ENCODE measurements at places on chromosomes 3 and 15.

DNA sequence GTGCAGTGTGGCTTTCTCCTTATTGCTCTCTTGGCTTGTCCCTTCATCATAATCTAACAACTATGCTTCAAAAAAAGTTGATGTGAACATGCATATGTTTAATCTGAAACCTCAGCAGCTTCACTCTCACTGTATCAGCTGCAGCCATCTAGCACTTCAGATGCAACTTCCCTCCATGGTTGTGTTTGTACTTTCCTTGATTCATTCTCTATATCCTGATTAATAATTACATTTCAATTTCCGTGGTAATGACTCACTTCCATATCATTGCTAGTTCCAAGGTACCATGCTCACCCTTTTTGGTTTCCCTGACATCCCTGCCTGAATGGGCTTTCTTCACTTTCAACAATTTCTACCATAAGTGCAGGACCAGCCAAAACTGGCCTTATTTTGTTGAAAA, 51.2 kb downstream of the MDFIC2 start:
- DNase-seq: no peak

- no peak for DNase-seq
Measured at GRCh38 chr3:61078048-61078752, 173.1 kb downstream of the FHIT start.

GRCh38 chr3:76582098-76582497, 457.8 kb upstream of the ROBO2 start:
- no peak for DNase-seq

GRCh38 chr3:167882057-167882667, 146.6 kb downstream of the SERPINI1 start:
- DNase-seq: no peak

DNA sequence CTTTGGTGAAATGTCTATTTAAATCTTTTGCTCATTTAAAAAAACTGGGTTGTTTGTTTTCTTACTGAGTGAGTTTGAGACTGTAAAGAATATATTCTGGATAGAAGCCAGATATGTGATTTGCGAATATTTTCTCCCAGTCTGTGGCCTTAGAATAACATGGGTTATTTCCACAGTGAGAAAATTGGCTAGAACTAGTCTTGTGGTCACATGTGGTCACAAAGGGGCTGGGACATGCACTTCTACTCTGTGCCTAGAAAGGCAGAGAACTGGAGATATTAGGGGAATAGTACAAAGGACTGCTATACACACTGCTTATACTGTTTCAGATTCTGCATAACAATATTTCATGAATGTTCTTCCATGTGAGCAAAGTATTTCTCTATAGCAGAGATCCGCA, 79.9 kb upstream of the RGMA start:
- DNase-seq: no peak

DNA sequence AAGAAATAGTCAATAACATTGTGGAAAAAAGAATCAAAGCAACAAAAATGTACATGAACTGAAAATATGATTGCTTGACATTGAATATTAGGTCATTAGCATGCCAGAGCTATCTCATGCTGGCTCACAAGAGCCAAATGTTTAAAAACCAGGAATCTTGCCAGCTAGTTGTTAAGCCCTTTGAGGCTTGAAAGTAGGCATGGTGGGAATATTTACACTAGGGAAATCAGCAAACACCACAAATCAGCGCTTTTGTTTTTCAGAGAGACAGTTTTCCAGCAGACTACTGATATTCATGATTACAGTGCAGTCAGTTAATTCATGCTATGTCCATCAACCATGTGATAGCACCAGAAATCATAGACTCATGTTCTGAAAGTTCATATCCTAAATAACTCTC, 144.8 kb downstream of the ARPP21 start:
- no peak for DNase-seq

DNA sequence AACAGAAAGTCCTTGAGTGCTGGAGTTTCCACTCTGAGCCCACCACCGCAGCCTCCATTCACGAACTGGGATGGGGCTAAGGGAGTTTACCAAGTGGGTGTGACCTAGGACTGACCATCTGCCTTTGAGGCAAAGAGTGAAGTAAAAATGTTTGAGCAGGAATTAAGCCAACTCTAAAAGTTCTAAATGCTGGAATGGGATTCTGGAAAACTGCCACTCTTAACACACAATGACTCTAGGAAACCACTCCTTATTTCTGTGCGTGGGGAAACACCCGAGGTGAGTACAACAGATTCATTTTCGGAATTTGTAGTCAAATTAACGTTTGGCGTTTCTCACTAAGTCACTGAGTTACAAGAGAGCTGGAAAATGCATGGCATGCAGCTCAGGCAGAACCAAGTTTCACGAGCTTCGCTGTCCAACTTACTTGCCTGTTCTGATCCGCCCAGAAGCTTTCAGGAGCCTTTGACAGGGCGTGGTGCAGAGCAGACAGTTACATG, 31.6 kb downstream of the ISL2 start:
- no peak for DNase-seq

- no peak for DNase-seq
Measured at GRCh38 chr15:84929795-84930603, 45.5 kb downstream of the SLC28A1 start.

- DNase-seq: no peak
Measured at GRCh38 chr15:60469893-60470641, 8.9 kb downstream of the ICE2 start.

- no peak for DNase-seq
Measured at GRCh38 chr3:111414531-111414930, 127.5 kb upstream of the CD96 start.

DNA sequence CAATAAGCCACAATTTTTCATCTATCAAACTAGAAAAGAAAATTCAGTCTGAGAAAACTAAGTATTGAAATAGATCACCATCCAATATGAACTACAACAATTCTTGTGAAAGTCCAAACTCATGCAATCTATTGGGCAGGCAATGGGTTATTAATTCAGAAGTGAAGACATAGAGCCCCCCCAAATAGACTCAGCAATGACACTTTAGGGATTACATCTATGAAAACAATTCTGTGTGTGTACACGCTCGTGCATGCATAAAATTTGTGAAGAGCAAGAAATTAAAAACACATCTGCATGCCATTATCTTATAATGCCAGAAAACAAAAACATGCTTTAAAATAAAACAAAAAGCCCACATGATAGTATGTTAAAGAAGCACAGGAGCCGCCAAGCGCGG, 151.3 kb downstream of the NR1I2 start:
- no peak for DNase-seq

DNA sequence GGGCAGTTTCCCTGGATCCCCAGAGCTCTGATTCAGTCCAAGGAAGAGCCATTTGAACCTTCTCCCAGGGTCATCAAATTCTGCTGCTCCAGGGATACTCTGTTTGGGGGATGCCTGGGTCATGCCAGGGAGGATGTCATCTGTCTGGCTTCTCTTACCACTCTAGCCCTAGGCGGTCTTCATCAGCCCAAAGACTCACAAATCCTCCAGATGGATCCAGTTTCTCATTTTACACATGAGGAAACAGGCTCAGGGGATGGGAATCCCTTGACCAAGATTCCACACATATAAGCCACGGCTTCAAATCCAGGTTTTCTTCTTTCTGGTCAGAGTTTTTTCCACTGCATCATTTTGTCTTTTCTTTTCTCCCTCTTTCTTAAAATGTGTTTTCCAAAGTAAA, 36.7 kb downstream of the SLC28A1 start:
- DNase-seq: no peak

- no peak for DNase-seq
Measured at GRCh38 chr3:172096881-172097420, 57.6 kb downstream of the FNDC3B start.

DNA sequence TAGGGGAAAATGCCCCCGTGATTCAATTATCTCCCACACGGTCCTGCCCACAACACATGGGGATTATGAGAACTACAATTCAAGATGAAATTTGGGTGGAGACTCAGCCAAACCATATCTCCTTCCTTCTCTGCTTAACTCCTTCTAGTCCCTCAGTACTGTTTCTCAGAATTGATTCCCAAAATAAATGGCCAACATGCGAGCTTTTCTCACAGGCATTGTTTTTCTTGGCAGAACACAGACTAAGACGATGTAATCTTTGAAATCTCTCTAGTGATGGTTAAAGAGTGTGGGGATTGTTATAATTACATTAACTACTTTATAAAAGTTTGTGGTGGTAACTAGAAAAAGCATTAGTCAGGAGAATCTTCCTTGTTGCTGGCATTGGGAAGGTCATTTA, 366.5 kb downstream of the LPP start:
- DNase-seq: no peak

GRCh38 chr15:50905055-50905454, 3.4 kb upstream of the AP4E1 start:
- DNase-seq: no peak

DNA sequence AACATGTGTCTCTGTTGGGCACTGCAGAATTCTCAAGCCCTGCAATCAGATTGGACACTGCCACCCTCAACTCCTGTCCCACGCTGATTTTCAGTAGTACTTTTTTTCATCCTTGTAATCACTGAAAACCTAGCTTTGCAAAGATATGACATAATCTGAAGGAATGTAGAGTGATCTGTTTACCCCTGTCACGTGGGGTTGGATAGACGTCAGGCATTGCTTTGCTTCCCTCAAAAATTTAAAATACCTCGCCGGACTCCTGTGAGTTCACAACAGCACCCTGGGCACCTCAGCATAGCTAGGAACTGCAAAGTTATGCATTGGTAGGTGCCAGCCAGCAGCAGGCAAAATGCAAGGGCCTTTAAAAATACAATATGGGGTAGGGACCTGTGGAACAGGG, 71.1 kb upstream of the OXTR start:
- no peak for DNase-seq

DNA sequence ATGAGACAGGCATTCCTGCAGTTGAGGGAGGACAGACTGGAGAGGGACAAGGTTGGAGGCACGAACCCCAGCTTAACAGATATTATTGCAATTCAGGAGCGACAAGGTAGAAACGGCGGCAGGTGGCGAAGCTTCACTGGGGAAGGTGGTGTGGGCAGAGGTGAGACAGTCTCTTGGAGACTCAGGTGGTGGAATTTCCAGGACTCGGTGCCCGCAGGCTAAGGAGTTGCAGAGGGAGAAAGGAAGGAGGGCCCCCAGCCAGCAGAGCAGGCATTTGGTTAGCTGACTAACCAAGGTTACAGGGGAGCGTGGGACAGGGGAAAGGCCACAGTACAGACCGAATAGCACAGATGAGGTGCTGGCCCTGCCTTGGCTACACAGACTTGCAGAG, 3.0 kb downstream of the FAM174B start:
- no peak for DNase-seq

- no peak for DNase-seq
Measured at GRCh38 chr3:156383441-156384025, 171.4 kb downstream of the SSR3 start.

GRCh38 chr15:68774120-68774519, 46.6 kb downstream of the ANP32A start:
- no peak for DNase-seq

- no peak for DNase-seq
Measured at GRCh38 chr15:79608066-79608864, 176.1 kb downstream of the MINAR1 start.

GRCh38 chr3:187744169-187745151, 808 bp downstream of the BCL6 start:
- DNase-seq: no peak

DNA sequence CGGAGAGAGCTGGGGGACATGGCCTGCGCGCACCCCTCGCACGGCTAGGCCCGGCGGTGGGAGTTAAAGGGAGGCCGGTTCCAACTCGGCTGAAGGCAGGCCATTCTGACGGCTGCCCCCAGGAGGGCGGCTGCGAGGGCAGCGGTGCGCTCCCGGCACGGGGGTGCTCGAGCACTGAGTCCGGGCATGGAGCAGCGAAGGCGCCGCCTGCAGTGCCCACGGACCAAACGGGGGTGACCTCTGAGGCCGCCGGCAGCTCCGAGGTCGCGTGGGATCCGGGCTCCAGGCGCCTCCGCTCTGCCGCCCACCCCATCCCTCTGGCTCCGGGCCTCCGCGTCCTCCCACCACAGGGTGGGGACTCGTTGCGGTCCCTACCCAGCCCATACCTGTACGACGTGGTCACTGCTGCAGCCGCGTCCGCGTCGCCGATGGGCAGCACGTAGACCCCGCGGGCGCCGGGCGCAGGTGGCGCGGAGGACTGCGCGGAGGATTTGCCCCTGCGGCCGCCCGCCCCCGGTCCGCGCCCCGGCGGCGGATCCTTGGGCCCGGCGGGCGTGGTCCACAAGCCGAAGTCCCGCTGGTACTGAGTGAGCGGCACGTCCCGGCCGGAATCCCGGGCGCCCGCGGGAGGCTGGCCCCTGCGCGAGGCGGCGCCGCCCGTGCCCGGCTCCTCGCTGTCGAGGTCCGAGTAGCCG, 469 bp downstream of the MAP6D1 start:
- DNase-seq: no peak

DNA sequence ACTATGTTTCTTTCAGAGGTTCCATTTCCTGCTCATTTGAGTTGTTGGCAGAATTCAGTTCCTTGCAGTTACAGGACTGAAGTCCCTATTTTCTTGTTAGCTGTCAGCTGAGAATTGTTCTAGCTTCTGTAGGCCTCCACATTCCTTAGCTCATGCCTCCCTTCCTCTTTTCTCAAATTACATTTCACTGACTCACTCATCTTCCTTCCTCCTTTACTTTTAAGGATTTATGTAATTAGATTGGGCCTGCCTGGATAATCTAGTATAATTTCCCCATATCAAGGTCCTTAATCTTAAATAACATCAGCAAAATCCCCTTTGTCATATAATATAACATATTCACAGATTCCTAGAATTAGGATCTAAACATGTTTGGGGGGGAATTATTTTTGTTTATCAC, 40.6 kb upstream of the RBMS3 start:
- DNase-seq: no peak

GRCh38 chr15:26013981-26014380, 150.9 kb upstream of the ATP10A start:
- DNase-seq: no peak

- DNase-seq: no peak
Measured at GRCh38 chr15:28106294-28107110, 7.4 kb upstream of the OCA2 start.

- no peak for DNase-seq
Measured at GRCh38 chr3:146903927-146904326, 298.8 kb upstream of the PLSCR5 start.

DNA sequence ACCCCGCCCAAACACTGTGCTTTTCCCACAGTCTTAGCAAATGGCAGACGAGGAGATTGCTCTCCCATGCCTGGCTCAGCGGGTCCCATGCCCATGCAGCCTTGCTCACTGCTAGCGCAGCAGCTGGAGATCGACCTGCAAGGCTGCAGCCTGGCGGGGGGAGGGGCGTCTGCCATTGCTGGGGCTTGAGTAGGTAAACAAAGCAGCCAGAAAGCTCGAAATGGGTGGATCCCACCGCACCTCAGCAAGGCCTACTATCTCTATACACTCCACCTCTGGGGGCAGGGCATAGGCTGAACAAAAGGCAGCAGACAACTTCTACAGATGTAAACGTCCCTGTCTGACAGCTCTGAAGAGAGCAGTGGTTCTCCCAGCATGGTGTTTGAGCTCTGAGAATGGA, 27.2 kb upstream of the WDR5B start:
- DNase-seq: no peak

DNA sequence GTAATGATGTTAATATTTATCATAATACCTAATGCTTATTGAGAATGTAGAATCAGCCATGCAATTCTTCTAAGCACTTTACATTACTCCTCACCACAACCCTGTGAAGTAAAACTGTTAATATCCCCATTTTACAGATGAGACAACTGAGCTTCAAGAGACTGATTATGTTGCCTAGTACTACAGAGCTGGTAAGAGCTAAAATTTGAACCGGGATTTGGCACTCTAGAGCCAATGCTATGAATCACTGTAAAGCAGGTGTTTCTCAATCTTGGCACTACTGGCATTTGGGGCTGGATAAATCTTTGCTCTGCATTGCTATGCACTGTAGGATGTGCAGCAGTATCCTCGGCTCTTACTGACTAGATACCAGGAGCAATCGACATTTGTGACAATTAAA, 367.7 kb downstream of the MAGI1 start:
- DNase-seq: no peak

All from stimulated activated CD8-positive, alpha-beta memory T cell treated with anti-CD3 and anti-CD28 coated beads, Interleukin-4, amount 100 ng/mL, for 24 hours (primary cell).